ENCODE measurements at places on chromosomes 6 and 20.

GRCh38 chr6:121297694-121298093 lies 36.6 kb downstream of the TBC1D32 start:
- no peak for DNase-seq

DNA sequence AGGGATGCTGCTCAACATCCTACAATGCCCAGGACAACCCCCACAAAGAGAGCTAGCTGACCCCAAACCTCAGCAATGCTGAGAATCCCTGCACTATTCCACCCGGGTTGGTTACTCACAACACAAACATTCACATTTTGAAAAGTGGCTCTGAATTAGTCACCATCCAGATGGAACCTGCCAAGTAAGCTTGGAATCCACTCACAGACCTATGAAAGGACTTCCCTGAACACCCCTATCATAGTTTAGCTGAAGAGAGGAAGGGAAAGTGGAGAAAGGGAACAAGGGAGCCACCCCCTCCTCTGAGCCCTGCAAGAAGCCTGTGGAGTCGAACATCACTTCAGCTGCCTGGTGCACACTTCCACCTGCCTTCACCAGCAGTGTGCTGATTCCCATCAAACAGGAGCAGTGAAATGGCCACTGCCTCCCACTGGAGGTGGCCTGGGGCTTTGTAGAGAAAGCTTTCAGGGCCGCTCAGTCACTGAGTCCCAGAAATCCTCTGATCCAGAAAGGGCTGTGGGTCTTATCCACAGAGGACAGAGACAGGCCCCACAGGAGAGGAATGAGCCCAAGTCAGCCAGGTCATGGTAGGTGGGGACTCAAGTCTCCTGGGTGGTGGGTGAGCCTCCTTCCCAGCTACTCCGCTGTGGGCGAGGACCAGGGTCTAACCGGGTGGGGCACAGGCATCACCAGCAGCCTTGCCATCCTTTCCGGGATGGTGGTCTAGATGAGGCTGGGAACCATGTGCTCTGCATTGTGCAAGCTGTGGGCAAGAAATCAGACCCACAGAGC lies 203.7 kb downstream of the SYNDIG1 start:
- no peak for DNase-seq

DNA sequence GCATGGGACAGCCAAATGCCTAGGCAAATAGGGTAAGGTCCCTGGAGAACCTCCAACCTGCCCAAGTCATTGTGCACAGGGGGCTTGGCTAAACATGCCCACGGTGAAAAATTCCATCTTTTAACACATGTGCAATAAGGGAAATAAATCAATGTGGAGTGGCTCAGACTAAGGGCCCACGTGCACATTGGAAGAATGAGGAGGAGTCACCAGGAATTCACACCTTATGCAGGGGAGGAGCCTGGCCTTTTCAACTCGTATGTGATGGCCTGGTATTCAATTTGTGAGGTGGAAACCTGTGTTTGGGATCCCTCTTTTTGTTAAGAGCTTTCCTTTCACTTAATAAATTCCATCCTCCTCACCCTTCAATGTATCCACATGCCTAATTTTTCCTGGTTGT lies 12.6 kb downstream of the C6orf52 start:
- DNase-seq, result no peak

DNA sequence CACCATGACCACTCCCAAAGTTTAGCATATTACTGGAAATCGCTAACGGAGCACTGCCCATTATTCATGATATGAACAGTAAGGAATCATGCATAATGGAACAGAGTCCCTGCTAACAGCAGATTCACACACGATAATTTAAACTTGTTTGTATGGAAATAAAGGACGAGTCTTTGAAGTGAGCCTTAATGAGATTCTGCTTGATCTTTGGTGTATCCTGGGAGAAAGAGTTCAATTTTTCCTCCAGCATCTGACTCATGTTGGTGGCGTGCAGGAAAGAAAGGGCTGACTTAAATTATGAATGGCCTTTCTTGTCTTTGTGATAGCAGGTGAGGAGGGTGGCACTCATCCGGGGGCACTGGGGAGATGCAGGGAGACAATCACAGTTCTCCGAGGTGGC lies 194.6 kb downstream of the ZNF217 start:
- DNase-seq, result no peak

DNA sequence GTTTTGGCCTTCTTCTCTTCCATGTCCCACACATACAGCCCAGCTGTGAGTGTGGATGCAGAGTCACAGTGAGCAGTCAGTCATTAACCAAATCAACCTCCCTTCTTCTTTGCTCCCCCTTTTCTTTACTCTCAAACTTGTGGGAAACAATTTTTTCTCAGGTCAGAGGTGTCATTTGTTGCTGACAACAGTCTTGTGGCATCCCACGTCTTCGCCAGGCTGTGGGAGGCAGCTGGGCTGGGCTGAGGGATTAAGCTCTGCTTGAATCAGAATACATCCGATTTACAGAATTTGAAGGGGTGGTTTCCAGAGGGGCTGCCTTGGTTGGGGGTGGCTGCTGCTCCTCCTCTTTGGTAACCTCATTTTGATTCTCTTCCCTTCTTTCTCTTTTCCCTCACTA lies 40.5 kb downstream of the SCGN start:
- DNase-seq, result no peak

DNA sequence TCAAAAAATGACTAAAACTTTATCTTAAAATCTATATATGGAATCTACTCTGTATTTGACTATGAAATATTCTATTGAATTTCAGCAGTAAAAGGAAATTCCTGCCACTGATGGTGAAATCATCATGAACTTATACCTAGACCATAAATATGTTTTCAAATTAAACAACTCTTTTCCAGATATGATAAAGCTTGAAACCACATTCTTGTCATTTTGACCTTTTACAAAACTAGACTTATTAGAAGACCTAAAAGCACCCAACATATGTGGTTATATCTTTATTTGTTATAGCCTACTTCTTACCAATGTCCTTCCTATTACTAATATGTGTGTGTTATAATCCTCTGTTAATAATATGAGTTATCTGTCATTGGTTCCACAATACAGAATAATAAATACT lies 35.3 kb downstream of the FRK start:
- no peak for DNase-seq

Data from HT-29 (cell line).